Peyer's patch (tissue), 4 donors: ENCODE measurements at places on chromosomes 3 and 15.

GRCh38 chr3:114446600-114446999, 152.8 kb downstream of the TIGIT start:
- no peak for DNase-seq

GRCh38 chr3:193984876-193985275, 151.1 kb upstream of the HES1 start:
- no peak for DNase-seq

DNA sequence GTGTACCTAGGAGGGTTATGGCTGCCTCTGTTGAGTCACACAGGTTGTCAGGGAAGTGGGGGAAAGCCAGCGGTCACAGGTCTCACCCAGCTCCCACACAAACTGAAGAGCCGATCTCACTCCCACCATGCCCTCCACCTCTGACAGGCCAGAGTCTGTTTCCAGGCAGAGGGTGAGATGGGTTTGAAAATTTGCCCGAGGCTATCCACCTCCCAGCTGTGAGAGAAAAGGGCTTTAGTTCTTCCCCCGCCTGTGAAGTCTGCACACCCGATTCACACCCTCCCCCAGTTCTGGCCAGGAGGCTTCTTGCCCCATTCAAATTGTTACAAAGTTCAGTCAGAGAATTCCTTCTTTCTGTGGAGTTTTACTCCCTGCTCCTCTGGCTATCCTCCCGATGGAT, 446.9 kb downstream of the EDEM1 start:
- no peak for DNase-seq

DNA sequence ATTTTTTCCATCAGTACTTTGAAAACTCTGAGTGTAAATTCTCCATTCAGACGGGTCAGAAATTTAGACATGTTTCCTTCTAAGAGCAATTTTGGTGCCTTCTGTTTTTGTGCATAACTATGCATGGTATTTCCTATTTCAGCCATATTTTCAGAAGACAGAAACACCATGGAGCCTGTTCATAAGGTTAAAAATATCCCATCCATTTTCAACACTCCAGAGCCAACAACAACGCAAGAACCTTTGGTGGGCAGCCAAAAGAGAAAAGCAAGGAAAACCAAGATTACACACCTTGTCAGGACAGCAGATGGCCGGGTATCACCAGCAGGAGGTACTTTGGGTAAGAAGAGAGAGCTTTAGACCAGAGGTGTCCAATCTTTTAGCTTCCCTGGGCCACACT, 275.6 kb downstream of the BBX start:
- DNase-seq: no peak

- DNase-seq: no peak
Observed at GRCh38 chr3:100254168-100254777, 6.5 kb upstream of the TBC1D23 start.

- DNase-seq: no peak
Observed at GRCh38 chr15:85955501-85956391, 123.9 kb upstream of the AGBL1 start.

DNA sequence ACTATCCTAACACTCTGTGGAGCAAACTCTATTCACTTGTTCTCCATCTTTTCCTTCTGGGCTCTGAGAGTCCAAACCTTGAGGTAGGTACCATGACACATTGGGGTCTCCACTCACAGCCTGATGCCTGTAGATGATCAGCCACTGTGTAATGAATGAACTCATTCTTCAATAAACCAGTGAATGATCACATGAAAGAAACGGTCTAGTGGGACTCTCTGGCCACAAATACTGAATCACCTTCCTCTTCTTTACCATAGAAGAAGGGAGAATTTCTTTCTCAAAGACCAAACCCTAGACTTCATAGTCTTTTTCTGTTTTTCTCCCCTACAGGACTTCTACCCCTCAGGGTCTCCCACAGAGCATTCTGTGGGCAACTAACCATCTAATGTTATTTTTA, 20.5 kb upstream of the ABHD2 start:
- DNase-seq: no peak

- DNase-seq: no peak
Observed at GRCh38 chr15:92665100-92665555, 9.6 kb upstream of the FAM174B start.

GRCh38 chr3:141076797-141077571, 25.8 kb downstream of the SPSB4 start:
- peak; percentile 21 for DNase-seq

DNA sequence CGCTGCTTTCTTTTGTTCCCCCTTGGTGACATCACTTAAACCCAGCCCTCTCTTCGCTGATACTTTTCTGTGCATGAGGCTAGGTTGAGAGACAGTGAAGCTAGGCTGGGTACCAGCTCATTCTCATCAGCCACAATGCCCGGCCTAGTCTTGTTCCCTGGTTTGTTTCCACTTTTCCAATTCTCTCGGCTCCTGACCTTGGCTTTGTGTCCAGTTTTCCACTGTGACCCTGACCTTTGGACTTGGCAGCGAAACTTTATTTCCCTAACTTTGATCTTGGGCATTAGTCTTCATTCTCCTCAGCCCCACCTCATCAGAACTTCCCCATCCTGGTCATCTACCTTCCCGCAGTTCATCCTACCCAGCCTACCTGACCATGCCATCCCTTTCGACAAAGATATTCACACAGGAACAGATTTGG, 908 bp upstream of the ADPGK start:
- no peak for DNase-seq

DNA sequence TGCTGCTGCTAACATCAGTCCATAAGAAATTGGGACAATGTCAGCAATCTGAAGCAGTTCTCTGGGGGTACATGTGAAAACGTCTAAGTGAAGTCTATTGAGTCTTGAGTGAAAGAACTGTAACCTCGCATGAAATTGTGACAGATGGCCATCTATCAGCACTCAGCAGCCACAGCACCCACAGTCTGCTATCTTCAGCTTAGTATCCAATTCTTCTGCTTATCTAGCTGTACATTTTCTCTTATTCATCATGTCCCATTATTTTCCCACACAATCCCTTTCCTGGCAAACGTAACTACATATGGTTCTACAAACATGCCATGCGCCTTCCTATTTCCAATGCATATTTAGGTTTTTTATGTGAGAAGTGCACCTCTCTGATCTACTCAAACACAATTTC, 629.7 kb downstream of the NTRK3 start:
- DNase-seq: no peak

GRCh38 chr3:132134611-132135010, 99.8 kb upstream of the CPNE4 start:
- no peak for DNase-seq

- no peak for DNase-seq
Observed at GRCh38 chr3:5232570-5232969, 45.1 kb downstream of the EDEM1 start.

- no peak for DNase-seq
Observed at GRCh38 chr3:45601156-45601555, 6.6 kb downstream of the LIMD1 start.

DNA sequence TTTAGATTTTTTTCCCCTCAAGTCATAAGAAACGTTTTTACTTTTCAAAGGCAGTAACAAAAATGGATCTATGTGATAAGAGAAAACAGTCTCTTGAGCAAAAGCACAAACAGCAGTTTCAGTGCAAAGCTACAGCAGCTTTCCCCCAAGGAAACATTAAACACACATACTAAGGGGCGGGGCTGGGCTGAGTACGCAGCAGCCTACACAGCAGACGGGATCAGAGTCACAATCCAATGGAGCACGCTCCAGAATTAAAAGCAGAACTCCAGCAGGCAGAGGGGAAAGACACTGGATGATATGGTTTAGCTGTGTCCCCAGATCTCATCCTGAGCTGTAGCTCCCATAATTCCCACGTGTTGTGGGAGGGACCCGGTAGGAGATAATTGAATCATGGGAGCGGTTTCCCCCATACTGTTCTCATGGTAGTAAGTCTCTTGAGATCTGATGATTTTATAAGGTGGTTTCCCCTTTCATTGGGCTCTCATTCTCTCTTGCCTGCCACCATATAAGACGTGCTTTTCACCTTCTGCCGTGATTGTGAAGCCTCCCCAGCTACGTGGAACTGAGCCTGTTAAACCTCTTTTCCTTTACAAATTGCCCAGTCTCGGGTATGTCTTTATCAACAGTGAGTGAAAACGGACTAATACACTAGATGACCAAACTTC, 116.2 kb upstream of the SLCO3A1 start:
- DNase-seq: no peak

DNA sequence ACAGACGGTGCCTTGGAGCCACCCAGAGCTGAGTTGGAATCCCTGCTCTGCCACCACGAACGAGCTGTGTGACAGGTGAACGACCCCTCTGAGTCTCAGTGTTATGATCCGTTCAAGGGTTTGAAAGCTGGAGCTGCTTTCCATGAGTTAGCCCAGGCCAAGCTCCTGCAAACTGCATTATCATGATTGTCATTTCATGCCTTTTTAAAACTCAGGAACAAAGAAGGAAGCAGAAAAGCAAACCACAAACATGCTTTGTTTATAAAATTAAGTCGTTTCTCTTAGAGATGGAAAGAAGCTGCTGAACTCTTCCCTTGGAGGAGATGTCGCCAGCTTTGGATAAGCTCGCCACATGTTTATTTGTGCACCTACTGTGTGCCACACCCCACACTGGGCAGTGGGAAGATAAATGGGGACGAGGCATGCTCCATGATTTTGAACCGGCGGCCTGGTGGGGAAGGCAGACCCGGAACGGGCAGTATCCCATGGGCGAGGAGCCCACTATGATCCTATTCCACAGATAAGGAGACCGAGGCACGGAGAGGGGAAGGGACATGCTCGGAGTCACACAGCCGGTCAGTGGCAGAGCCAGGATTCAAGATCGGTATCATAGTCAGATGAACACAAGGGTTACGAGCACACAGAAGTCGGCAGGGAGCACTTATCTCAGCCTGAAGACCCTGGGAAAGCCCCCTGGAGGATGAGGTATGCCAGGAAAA, 15.9 kb downstream of the HRH1 start:
- DNase-seq: no peak

DNA sequence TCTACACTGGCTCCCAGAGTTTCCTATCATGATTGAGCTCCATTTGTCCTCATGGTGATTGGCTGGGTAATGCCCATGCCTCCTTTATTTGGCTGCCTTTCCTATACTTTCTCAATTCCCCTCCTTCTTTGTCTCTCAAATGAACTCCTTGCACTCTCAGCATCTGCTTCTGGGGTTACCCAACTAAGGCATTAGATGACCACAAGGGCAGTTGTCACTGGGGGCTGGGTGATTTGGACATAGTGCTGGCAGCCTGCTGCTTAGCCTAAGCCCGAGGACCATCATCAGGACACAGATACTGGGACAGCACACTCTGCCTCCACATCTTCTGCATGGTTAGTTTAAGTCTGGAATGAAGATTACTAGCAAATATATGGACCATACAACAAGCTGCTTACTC, 49.2 kb upstream of the LRRFIP2 start:
- no peak for DNase-seq

DNA sequence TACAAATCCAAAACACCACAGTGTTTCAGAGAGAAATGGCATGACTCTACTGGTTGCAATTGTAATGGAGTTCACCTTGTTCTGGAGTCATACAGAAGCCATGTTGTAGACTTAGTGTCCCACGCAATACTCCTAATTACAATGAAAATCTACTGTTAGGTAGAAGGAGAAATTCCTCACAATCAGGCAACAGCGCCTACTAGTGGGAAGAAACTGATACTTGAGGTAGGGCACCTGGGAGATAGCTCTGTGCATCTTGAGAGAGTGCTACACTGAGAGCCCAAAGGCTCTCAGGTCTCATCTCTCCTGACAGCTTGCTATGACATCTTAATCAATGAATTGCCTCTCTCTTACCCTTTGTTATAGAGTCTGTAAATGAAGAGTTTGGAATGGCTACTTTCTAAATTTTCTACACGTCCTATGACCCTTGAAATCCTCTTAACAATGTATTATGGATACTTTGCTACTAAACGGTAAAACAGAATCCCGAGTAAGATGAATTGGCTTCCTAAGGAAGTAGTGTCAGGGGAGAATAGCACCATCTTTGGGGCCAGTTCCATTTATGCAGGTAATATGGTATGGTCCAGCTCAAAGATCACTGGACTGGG, 422.7 kb upstream of the TPRG1 start:
- DNase-seq: no peak

GRCh38 chr15:92706201-92706600, 50.6 kb upstream of the FAM174B start:
- DNase-seq: no peak

- no peak for DNase-seq
Observed at GRCh38 chr3:50490424-50490823, 13.0 kb downstream of the CACNA2D2 start.

DNA sequence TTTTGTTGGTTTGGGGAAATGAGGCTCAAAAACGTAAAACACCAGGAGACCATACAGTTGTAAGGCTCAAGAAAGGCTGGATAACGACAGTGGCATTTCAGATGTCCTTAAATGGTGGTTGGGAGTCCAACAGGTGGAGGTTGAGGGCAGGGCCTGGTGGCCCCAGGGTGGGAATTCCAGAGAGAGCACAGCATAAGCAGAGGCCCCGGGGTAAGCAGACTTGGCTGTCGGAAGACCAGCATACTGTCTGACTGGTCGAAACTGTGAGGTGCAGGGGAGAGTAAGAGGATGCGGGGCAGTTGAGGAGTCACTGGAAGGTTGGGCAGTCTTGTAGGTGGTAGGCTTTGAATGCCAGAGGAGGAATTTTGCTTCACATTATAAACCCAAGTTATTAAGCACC, 48.3 kb downstream of the SRP14 start:
- no peak for DNase-seq

DNA sequence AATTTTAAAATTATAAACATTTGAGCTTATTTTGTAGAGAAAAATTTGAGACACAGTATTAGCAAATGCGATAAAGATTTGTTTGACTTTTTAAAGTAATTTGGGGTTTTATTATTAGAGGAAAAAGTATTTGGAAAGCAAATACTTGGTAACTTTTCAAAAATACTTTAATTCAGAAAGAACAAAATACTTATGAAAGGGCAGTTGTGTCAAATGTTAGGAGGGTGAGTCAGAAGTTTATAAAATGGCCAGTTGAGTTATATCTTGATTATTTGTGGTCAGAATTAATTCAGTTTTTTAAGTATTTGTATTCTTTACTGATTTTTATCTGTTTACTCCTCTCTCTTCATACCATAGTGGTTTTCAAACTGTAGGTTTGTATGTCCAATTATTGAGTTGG, 12.1 kb downstream of the LACTB start:
- DNase-seq: no peak

DNA sequence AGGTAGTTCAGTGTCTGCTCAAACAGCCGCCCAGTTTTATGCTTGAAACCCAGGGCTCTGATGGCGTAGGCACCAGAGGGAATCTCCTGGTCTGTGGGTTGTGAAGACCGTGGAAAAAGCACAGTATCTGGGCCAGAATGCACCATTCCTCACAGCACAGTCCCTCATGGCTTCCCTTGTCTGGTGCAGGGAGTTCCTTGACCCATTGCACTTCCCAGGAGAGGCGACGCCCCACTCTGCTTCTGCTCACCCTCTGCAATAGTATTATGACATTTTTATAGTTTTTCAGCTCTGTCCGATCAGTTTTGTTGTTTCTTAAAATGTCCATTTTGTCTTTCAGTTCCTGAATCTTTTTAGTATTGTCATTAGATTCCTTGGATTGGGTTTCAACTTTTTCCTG, 343.5 kb downstream of the EDEM1 start:
- DNase-seq: no peak
